ENCODE measurements at places on chromosomes 4 and X.

DNA sequence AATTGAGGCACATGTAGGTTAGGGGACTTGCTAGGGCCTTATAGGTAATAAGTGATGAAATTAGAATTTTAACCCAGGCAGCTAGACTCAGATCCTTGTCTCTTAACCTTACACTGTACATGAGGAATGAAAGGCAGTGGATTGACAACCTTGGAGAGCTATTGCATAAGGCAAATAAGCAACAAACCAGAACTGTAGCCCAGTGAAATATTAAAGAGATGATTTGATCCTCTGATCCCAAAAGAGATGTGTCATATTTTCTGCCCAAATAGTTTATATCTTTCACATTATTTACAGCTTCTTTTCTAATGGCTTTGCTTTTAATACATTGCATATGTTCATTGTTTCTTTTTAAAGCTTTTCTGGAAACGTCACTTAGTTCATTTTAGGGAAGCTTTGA lies 252.6 kb downstream of the ANK2 start:
- no peak for DNase-seq

- DNase-seq: peak; percentile 71
Observed at GRCh38 chrX:129779747-129780146, at the start of gene SASH3. TSS of gene SASH3 (plus strand) at chrX:129779949. CDS start at chrX:129780098, 149 bp downstream.

- no peak for DNase-seq
Observed at GRCh38 chr4:122107680-122108079, 44.5 kb upstream of the BLTP1 start.

DNA sequence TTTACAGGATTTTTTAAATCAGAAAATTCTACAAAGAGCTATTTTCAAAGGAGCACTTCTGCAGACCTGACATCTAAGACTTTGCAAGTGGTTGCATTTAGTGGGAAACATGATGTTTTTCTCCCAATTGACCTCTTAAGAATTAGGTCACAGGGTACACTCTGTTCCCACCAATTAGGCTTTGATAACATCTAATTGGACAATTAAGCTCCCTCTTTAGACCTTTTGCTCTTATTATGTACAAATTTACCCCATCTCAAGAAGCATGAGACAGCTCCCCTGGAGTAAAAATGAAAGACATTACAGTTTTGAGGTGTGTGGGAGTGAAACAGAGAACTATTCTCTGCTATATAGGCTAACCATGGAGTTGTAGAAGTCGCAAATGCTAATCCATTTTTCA lies 31.8 kb upstream of the AGA start:
- DNase-seq: no peak

GRCh38 chrX:137194164-137194563 lies 160.4 kb upstream of the GPR101 start:
- peak; percentile 36 for DNase-seq

DNA sequence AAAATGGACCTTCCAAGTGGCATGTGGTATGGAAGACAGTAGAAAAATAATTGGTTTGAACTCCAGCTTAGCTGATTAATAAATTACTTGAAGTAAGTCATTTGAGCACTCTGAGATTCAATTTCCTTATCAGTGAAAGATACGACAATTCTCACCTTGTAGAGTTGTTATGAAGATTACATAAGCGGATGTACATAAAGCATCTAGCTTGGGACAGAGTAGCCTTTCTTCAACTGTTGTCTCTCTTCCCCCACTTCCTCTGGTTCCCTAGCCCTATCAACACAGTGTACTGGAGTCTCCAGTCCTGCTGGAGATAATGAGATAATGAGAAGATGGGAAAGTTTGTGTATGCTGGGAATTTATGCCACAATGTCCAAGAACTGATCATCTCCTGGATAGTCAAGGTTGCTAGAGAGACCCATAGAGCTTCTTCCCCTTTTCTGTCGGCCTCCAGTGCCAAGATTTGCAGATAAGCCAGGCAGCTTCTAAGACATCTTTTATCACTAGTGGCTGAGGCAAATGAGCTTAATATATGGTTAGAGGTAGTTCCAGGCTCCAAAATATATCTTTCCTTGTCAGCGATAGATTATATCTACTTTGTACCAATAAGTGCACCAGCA lies 33.9 kb downstream of the VSIG4 start:
- no peak for DNase-seq

DNA sequence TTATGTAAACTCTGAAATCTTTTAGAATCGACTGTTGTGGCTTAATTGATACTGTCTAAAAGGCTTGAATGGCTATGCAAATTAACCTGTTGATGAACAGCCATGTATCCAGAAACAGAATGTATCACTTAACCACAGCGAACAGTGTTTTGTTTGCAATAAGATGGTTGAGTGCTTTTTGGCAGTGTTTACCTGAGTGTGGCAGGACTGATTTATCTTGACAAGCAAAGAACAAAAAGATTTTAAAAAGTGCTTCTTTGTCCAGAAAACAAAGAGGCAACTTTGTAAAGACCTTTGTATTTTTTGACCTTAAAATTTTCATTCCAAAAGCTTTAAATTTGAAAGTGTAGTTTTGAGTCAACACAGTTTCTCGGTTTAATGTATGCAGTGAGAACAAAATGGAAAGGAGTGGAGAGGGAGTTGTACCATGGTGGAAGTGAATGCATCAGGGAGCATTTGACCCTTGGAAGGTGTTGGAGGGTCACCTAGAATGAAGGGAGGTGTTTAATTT lies 18.0 kb downstream of the ARHGAP10 start:
- no peak for DNase-seq

- DNase-seq: no peak
Observed at GRCh38 chr4:186689476-186689875, 34.2 kb downstream of the FAT1 start.

- no peak for DNase-seq
Observed at GRCh38 chr4:79298484-79298883, 27.4 kb downstream of the NAA11 start.

DNA sequence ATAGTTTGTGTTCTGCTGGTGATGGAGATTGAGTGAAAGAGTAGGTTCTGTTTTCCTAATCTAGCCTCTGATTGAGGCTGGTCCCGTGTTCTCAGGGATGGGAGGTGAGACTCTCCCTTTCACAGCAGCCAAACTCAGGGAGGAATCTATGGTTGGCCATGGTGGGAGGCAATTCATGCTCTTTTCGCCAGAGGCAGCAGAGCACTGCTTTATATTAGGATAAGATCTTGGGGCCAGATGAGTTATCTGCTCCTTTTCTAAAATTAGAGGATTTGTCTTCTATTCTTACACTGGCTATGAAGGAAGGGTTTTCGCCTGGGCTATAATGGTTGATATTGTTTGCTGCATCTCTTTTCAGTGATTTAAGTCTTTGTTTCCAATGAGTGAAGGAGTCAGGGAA lies 63.9 kb upstream of the NLGN4X start:
- no peak for DNase-seq

DNA sequence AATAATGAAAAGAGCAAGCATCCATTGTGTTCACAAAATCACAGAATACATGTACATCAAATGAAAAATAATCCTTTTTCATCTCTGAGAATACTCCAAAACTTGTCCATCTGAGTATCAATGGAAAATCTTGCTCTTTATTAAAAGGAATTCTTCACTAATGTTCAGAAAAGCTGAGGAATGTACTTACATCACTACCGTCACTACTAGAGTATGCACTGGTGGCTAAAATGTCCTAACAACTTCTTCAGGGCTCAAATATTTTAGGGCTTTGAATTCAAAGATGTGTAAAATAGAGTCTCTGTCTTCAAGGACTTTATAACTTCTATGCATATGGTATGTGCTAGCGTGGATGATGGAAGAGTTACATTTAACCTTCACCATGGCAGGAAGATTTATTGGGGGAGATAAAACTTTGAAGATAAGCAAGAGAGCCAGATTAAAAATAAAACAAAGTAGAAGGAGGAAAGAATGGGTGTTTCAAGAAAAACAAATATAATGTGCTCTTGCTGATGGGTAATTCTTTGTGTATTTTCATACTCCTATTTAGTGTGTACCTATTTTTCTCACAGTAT lies 55.1 kb downstream of the DMD start:
- DNase-seq: no peak

DNA sequence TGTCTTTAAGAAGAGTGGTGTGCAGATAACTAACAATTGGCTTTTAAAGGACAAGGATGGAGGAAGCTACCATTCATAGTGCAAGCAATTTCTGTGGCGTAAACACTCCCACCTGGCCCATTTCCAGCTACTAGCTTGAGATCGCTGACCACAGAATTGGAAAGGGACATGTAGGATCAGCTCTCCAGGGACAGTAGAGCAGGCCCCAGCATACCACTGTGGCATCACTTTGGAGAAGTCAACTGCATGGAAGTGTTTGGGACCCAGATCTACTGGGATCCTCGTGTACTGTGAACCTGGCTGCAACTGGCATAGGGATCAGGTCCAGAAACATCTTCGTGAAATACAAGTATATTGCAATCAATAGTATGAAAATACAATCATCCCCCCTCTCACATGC lies 515.0 kb downstream of the INPP4B start:
- DNase-seq: no peak

- no peak for DNase-seq
Observed at GRCh38 chr4:21454201-21454600, 494.4 kb downstream of the KCNIP4 start.

- DNase-seq: peak; percentile 13
Observed at GRCh38 chr4:113316879-113317278, 267.4 kb downstream of the ANK2 start.

GRCh38 chr4:87024201-87024600 lies 89.4 kb downstream of the AFF1 start:
- DNase-seq: no peak

GRCh38 chr4:62429297-62429696 lies 1229.2 kb downstream of the ADGRL3 start:
- DNase-seq: no peak

DNA sequence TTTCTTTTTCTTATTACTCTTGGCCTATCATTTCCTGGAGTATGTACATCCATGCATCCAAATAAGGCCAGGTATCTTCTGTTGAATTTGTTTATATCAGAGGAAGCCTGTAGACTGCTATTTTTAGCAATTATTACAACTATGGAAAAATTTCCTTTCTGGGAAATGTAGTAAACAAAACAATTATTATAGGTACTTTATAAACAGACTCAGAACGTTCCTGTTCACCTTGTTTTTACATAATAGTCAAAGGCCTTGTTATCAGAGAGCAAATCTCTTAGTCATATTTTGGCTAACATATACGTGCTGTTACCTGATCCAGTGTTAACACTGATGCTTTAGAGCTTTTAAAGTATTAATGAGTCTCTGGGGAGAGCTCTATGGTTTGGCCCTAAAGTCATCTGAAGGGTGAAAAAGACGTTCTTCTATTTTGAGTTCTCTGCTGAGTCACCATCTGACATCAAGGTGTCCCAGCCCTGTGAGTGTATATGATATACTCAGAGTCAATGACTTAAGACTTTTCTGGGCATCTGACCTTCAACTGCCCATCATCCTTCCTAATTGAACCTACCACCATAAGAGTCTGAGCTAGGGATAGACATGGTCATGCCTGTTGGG lies 7.3 kb downstream of the SPARCL1 start:
- DNase-seq: no peak

DNA sequence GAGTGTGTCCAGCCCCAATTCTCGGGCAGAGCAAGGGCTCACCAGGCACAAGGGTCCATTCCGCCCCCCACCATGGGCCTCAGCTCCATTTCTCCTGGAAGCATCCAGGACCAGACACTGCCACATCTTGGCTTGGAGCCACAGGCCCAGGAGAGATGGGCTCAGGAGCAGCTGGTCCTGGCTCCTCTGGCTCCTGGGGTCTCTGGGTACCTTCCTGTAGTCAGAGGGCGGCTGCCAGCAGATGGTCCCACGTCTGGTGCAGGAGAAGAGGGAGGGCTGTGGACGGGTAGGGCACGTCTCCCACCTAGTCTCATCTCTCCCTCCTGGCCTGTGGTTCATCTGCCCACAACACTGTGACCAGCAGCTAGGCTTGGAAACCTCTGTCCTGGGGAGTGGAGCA lies 8.0 kb downstream of the ATP2B3 start:
- no peak for DNase-seq

DNA sequence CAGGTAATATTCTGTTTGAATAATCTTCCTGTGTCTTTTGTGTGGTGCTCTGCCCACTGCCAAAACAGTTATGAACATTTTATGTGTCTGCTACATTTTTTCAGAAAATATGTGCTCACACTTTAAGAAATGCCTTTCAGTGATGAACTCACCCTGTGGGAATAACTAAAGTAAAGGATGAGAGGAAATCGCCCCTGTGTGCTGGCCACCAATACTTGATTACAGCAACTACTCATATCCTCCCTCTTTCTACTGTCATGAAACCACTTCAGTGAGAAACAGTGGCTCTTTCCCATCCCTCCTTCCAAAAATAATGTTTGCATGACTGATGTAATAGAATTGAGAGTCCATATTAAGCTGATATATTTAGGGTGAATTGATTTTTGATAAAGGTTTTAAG lies 900.9 kb downstream of the RAB28 start:
- no peak for DNase-seq

DNA sequence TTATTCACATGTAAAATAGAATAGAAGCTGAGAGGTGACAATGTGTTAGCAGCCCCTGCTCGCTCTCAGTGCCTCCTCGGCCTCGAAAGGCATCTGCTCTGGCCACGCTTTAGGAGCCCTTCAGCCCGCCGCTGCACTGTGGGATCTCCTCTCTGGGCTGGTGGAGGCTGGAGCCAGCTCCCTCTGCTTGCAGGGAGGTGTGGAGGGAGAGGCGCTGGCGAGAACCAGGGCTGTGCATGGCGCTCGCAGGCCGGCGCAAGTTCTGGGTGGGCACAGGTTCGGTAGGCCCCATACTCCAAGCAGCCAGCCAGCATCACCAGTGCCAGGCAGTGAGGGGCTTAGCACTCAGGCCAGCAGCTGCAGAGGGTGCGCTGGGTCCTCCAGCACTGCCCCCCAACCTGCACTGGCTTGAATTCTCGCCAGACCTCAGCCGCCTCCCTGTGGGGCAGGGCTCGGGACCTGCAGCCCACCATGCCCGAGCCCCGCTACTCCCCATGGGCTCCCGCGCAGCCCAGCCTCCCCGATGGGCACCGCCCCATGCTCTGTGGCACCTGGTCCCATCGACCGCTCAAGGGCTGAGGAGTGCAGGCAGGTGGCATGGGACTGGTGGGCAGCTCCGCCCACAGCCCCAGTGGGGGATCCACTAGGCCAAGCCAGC lies 1346.7 kb upstream of the IGFBP7 start:
- DNase-seq: no peak

DNA sequence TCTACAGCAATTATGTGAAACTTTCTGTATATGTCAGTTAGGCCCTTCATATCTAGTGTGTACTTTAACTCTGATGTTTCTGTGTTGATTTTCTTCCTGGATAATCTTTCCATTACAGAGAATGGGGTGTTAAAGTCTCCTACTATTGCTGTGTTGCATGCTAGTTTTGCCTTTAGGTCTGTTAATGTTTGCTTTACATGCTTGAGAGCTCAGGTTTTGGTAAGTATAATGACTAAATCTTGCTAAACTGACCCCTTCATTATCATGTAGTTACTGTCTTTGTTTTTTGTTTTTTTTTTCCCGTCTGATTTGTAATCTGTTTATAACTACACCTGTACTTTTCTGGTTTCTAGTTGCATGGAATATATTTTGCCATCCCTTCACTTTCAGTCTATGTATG lies 63.6 kb upstream of the UGT2B15 start:
- no peak for DNase-seq

Data from activated CD4-positive, alpha-beta T cell treated with anti-CD3 and anti-CD28 coated beads for 48 hours (primary cell).